ENCODE measurements at places on chromosomes 11 and 22.

DNA sequence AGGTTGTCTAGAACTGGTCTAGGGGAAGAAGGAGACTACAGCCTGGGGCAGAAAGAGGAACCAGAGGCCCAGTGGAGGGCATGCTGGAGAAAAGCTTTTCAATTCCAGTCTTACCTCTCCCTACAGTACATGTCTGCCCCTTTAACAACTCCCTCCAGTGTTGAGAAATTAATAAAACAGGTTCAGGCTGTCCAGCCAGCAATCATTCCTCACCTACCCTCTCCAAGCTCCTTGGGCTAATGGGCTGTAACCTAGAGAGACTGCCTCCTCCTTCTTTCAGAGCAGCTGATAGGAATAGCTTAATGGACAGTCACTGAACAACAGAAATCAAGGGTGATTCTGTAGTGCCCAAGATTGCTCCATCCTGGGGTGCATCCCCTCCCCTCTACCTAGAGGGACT is 8.8 kb downstream of the SLC35F2 start:
- DNase-seq, result no peak

GRCh38 chr11:129319201-129319600 is 56.4 kb upstream of the BARX2 start:
- no peak for DNase-seq

DNA sequence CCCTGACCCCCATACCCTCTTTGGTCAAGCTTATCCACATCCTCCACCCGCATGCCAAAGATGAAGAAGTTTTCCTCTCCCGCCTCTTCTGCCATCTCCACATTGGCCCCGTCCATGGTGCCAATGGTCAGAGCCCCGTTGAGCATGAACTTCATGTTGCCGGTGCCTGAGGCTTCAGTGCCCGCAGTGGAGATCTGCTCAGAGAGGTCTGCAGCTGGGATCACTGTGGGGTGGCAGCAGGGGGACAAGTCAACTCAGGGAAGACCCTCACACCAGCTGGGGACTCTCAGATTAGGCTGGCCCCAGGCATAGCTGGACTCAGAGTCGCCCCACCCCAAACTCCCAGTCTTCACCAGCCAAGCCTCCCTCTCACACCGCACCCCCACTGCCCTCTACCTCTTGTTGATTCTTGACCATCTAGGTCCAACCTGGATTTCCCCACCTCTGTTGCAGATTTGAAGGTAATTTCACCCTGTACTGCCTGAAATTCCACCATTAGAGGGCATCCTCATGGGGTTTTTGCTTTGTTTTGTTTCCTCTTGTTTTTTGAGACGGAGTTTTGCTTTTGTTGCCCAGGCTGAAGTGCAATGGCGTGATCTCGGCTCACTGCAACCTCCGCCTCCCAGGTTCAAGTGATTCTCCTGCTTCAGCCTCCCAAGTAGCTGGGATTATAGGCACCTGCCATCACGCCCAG is 6.6 kb upstream of the RASGRP2 start:
- DNase-seq, result no peak

- no peak for DNase-seq
Observed at GRCh38 chr11:103881584-103881983, 154.9 kb upstream of the DDI1 start.

DNA sequence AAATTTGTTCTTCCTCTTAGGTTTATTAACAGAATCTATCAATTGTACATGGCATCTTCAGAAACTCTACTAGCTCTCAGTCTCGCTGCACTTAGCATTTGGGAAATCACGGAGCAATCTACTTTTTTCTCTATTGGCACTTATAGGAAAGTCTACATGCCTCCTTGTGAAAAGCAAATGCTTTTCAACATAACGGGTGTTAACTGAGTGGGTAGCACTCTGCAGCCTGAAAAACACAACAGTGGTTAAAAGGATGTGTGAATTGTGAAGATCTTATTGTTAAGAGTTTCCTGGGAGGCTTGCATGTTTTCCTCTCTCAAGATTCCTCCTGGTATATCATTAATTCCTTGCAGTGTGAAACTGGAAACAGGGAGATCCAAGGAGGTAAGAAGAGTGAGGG is 204.2 kb upstream of the SESN3 start:
- DNase-seq, result no peak

- DNase-seq, result no peak
Observed at GRCh38 chr22:28425211-28425610, 254.4 kb downstream of the TTC28 start.

- DNase-seq, result no peak
Observed at GRCh38 chr22:20107951-20108756, 7.8 kb upstream of the RANBP1 start.

DNA sequence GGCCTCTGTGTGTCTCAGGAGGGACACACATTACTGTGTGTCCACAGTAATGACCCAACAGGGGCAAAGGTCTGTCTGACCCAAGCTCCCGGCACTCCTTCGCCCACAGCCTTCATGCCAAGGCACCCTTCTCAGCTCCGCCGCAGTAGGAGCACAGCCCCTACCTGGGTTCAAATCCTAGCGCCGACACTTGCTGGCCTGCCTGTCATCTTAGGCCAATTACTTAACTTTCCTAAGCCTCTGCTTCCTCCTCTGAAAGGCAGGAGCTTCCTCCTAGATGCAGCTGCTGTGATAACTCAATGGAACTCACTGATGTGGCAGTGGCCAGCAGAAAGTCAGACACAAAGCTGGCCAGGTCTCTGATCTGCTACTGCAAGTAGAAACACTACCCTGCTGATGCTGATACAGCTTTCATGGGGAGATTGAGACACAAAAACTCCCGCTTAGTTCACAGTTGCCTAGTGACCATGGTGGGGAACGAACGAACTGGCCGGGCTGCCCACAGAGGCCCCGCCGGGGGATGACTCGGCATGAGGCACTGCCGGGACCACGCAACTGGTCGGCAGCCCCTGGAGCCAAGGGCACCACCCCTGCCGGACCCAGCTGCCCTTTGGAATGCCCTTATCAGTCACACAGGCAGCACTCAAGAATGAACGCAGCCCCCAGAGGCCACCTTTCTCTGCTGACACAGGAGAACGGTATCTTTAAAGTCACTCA is 8.1 kb downstream of the EHD1 start:
- DNase-seq, result no peak

DNA sequence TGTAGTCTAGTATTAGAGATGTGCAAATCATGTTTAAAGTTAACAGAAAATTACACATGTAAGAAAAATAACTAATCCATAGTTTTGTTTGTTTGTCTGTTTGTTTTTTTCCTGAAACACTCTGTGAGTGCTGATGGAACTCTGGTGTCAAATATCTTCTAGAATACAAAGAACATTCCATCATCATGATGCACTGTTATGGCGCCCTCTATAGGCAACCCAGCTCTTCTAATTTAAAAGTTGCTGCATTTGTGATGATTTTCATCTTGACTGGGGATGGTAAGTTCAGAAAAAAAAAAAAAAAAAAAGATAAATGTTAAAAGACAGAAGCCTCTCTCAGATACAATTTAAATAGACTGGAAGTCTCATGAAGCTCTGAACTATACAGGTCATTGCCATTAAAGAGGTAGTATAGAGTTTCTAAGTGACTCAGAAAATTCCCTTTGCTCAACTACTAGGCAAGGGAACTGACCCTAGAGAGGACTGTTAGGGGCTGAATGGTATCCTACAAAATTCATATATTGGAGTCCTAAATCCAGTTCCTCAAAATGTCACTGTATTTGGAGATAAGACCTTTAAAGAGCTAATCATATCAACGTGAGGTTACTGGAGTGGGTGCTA is 597.2 kb upstream of the ANO3 start:
- DNase-seq, result no peak

GRCh38 chr11:130469181-130469580 is 20.7 kb downstream of the ADAMTS15 start:
- DNase-seq, result no peak

- no peak for DNase-seq
Observed at GRCh38 chr22:41562461-41562860, 1.7 kb downstream of the CSDC2 start.

- DNase-seq, result no peak
Observed at GRCh38 chr11:111846063-111846462, 25.3 kb downstream of the ALG9 start.

GRCh38 chr11:65493367-65494176 is 5.3 kb upstream of the MALAT1 start:
- DNase-seq, result no peak

- DNase-seq, result no peak
Observed at GRCh38 chr22:31604137-31604705, 57.8 kb downstream of the PISD start.

DNA sequence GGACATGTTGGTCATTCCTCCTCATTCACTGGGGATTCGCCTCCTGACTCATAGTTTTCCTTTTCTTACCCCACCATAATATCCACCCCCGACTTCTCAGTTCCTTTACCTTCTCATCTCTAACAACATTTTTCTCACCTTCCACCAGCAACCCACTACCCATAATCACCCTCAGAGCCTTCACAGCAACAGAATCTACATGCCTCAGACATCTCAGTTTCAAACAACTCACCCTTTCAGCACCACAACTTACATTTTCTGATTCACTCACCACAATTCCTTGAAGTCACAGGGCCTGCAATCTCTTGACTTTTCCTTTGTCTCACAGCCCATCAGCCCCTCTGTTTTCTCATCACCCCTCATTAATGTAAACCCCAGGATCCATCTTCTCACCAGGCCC is 2.3 kb upstream of the MTNR1B start:
- DNase-seq, result no peak

DNA sequence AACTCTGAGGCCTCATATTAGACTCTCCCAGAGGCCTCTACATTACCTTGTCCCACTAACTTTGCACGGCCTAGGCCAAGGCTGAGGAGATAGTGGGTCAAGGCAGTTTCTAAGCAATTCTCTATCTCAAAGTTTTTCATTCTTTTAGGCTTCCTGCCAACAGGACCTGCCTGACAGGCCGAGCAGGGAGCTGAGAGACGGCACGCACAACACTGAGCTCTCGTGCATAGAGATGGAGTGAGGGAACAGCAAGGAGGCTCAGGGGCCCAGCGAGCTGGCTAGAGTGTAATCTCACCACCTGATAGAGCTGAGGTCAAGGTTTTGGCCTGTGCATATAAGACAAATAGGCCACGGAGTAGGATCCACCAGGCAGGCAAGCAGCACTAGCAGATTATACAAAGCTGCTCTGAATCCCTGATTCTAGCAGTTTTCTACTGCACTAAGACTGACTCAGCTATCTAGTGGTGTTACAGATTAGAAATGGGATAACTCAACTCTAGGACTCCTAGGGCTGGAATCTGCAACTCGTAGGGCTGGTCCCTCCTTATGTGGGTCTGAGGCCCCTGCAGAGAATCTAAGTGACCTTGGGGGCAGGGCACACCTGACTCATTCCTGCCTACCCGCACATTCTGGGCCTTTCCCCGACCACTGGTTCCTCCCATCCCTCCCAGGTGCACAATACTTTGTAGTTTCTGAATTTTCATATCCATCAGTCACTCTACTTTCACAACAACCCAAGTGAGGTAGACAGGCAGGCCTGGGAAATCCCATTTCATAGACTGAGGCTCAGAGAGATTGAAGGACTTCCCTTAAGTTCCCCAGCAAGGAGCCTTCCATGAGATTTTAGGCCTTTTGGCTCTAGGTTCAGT is 1.7 kb downstream of the CYB5R2 start:
- DNase-seq, result no peak

DNA sequence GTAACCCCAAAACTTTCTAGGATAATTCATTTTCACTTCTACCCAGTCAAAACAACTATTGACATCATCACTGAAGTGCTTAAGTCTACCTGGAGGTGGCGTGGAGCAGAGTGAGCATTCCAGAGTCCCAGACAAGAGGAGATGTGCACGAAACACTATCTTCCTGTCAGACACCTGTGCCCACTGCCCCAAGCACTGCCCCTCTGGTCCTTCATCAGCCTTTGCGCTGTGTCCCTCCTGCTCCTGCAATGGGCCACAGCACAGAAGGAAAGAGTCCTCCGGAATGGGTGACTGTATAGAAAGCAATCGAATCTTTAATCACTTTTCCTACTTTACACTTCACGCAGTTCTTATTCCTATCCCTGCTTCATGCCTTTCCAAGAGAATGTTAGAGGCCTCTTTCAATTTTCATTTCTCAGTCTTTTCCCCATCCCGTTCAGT is 512 bp upstream of the GRIA4 start:
- DNase-seq, result no peak

DNA sequence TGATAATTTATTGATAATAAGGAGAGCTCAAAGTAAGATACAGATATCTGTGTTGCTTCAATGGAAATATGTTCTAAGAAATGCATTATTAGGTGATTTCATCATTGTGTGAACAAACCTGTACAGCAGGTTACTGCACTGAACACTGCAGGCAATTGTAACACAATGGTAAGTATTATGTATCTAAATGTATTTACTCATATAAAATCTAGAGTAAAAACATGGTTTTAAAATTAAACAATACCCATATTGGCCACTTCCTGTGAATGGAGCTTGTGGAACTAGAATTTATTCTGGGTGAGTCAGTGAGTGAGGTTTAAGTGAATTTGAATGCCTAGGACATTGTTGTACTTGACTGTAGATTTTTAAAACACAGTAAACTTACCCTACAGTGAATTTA is 722.9 kb upstream of the RAG2 start:
- DNase-seq, result no peak

- no peak for DNase-seq
Observed at GRCh38 chr11:2149864-2150847, 10.9 kb downstream of the INS start.

- DNase-seq, result no peak
Observed at GRCh38 chr22:31133911-31134310, 6.4 kb downstream of the PLA2G3 start.
